ENCODE measurements at places on chromosomes 12 and 14.

DNA sequence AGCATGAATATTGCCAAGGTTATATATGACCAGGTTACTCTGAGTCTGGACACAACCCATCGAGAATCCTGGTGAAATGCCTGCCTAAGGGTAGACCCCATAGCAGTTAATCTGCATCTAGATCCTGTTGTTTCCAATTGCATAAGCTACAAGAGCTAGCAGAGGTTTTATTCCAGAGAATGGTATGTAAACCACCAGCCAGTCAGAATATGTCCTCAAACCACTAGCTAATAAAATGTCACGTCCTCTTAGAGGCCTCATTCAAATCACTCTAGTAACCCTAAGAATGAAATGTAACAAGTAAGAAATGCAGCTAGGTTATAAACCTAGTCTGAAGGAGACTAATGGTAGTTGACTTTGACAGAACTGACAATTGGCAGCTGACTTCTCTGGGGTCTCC, 9.0 kb upstream of the YLPM1 start:
- DNase-seq = no peak

DNA sequence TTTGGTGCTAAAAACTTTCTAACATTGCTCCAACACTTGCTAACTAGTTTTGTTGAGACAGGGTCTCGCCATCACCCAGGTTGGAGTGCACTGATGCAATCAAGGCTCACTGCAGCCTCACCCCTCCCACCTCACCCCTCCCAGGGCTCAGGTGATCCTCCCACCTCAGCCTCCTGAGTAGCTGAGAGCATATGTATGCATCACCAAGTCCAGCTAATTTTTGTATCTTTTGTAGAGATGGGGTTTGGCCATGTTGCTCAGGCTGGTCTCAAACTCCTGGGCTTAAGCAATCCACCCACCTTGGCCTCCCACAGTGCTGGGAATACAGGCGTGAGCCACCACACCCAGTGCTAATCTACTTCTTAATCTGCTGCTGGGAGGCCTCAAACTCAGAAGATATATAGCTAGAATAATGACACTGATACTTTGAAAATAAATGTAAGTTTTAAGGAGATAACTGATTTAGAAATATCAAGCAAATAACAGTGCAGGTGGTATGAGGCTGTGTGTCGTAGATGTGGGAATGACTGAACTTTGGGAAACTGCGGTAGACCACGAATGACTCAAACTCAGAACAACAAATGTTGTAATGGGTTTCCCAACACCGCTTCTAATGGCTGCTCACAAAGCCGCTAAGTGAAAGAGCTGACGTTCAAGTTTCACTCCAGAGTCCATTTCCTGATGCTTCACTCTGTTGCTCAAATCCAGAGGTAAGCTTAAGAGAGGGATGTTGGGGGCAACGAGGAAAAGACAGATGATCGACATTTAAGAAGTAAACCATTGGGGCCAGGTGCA, 10.0 kb downstream of the TMCC3 start:
- DNase-seq = peak; percentile 53

DNA sequence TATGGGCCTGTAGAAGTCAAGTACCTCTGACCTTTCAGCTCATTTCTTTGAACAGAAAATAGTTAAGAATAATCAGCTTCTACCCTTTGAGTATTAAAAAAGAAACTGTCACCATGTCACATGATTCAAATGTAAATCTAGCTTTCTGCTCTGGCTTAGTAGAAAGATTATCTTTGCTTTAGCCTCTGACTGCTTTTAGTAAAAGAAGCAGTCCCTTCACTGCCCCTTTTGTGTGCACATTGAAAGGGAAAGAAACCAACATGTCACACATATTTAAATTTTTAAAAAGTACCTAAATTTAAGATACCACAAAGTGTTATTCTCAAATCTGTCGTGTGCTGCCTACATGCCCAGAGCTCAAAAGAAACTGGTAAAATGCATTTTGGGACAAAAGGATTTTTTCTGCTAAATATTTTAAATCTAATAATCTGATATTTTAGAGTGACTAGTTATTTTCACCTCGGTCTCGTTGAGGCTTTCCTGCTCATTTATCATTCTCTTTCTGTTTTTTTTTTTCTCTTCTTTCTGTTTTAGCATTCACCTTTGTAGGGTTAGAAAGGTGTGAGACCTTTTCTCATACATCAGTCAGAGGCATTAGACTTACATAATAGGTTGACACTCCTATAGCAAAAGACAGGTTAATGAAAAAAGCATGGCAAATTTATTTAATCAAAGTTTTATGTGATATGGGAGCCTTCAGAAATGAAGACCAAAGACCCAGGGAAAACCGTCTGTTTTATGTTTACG, 41.3 kb downstream of the SLC16A7 start:
- no peak for DNase-seq

DNA sequence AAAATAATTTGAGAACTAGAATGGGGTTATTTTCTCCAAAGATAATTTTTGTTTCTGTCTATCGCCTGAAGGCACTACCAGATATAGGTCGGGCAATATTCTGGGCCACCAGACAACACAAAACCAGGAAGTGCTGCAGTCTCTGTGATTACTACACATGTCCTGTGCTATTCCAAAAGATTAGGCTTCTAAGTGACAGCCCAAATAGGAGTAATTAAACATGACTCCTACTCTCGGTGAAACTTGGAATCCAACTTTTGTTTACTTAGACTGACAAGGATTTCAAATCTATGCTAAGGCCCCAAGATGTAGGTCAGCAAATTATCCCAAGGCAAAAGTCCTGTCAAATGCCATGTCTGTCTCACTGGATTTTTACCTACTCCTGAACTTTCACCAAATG, 157.6 kb upstream of the LRFN5 start:
- DNase-seq = no peak

DNA sequence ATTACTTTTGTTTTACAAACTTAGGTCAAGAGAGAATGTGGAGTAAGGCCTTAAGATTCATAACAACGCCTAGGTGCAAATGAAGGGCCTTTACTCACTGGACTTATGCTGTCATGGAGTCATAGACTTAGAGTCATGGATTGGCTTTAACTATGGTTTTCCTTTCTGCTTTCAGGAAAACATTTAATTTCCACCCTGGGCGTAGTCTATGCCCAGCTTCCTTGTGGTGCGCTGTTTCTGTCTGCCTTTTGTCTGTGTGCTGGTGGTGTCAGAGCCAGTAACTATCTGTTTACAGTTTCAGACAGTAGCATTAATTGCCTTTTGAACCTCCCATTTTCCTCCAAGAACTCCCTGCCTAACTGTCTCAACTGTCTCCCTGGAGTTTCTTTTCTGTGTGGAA, 31.8 kb upstream of the COX6A1 start:
- DNase-seq = no peak

GRCh38 chr12:123645878-123646277, 12.2 kb downstream of the GTF2H3 start:
- no peak for DNase-seq

DNA sequence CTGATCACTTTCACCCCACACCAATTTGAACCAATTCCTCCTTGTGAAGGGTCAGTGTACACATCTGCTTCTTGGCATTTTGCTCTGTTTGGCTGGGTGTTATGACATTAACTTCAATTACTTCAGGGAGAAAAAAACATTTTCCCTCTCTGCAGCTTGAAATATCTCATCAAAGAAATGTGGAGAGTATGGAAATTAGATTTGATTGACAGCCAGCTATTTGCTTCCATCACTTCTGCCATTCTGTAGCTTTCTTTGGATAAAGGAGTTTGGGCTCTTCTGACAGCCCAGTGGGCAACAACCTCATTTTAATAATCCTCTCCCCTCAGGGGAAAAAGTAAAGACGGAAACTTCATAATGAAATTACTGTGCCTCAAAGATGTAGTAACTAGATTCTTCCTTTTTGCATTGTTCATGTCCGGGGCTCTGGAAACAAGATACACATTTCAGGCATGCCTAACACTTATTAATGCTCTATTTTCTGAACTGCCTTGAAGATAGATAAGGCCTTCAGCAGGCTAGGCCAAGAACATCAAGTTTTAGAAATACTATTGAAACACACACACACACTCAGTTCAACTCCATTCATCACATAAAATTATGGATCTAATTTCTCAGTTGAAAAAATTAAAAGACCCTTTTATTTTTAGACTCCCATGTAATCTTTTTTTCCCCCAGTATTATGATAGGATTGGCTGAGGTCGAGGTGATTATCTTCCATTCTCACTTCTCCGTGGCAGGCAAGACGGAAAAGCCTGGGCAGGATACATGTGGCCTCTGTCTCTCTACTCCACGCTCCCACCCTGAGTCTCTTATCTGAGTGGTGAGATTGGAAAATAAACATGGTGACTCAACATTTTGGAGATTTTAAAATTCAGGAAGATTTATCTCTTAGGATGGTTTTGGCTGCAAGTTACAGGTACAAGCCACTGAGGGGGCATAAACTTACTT, 10.3 kb upstream of the GPHB5 start:
- no peak for DNase-seq

DNA sequence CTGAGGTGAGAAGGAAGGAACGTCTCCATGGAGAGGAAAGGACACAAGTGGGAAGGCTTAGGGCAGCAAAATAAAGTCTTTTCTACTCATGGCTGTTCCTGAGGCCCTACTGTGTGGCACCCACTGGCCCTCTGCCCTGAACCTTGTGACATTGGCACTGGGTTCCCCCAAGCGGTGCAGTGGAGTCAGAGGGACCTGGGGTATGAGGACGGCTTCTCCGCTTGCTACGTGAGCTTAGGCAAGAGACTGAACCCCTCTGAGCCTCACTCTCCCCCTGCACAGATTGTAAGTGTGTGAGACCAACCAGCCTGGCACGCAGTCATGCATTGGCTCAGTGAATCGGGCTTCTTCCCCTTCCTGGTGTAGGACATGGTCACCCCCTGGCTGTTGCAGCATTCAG, 19.7 kb downstream of the SLC6A12 start:
- DNase-seq = no peak

GRCh38 chr14:68756000-68756481, 36.8 kb downstream of the ZFP36L1 start:
- DNase-seq = no peak

- no peak for DNase-seq
These were observed 14.0 kb downstream of the GPR68 start for GRCh38 chr14:91230397-91231035.

- no peak for DNase-seq
These were observed 181.3 kb downstream of the ZFP36L1 start for GRCh38 chr14:68611599-68611998.

DNA sequence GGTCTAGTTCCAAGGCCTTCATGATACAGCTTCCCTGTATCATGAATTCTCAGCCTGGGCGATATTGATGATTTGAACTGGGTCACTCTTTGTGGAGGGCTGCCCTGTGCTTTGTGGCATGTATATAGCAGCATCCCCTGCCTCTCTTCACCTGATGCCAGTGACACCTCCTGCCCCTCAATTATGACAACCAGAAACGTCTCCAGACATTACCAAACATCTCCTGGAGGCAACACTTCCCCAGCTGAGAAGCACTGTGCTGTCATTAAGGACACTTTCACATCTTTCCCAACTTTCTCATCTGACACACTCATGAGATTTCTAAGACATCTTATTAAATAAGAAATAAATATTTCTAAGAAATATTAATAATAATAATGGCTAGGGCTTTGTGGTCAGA, 315.3 kb downstream of the BCL11B start:
- no peak for DNase-seq

DNA sequence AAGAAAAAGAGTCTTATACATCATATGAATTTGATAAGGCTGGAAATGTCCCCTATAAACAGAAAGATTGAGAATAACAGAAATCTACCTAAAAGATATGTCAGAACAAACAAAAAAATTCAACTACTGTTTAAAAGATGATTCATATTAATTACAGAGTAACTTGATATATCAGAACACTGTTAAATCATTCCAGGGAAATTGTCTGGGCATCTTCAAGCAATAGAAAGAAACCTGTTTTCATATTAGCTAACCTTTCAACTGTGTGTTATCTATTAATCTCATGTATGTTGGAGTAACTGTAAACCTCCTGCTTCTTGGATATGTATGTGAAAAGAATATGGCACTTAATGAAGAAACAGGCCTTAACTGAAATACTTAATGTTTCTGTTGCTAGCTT, 96.7 kb downstream of the NUBPL start:
- no peak for DNase-seq

DNA sequence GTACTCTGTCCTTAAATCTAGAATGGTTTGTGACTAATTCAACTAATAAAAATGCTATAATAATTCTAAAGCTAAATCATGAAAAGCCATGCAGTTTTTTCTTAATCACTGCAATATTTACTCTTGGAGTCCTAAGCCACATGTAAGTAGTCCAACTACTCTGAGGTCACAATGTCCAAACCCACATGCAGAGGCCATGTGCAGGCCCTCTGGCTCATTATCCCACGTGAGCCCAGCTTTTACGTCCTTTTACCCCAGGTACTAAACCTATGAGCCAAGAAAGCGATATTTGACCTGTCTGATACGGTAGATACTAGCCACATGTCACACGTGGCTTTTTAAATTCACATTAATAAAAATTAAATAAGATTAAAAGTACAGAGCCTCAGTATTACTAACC, 12.5 kb downstream of the TAS2R13 start:
- DNase-seq = no peak

DNA sequence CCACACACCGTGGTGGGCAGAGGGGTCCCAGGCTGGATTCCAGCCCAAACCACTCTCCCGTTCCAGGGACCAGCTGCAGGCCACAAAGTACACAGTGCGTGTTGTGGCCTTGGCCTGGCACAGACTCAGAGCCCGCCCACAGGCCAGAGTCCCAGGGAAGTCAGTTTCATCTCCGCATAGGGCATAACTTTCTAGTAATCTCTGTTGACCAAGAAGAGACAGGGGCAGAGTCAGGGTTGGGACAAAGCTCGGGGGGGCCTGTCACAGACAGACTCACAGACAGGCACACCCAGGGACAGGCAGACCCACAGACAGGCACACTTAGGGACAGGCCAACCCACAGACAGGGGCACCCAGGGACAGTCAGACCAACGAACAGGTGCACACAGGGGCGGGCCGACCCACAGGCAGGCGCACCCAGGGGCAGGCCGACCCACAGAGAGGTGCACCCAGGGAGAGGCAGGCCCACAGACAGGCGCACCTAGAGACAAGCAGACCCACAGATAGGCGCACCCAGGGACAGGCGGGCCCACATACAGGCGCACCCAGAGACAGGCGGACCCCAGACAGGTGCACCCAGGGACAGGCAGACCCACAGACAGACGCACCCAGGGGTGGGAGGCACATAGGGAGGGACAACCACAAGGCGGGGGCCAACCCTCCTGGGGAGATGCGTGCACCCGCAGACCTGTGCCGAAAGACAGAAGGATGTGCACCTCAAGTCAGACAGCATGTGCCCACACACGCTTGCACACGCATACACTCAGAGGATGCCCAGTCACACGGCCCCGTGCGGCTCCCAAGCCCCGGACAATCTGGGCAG, 323.3 kb upstream of the RTL1 start:
- peak; percentile 31 for DNase-seq

GRCh38 chr12:116928504-116928903, 17.8 kb downstream of the FBXW8 start:
- no peak for DNase-seq

DNA sequence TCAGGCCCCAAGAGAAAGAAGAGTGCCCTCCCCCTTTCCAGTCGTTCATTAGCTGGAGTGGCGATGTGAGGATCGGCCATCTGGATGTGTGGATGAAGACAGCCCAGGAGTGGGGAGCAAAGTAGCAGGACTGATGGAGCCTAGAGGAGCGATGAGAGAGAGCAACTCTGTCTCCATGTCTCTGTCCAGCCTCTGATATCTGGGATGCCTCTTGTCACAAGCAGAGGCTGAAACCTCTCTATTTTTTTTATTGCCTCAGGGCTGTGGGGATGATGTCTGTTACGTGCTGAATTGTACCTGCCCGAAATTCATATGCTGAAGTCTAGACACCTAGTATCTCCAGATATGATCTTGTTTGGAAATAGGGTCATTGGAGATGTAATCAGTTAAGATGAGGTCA, 2.7 kb downstream of the SERPINA11 start:
- no peak for DNase-seq
